Fibroblast of skin of right biceps (primary cell): ENCODE measurements at places on chromosomes 3 and 15.

DNA sequence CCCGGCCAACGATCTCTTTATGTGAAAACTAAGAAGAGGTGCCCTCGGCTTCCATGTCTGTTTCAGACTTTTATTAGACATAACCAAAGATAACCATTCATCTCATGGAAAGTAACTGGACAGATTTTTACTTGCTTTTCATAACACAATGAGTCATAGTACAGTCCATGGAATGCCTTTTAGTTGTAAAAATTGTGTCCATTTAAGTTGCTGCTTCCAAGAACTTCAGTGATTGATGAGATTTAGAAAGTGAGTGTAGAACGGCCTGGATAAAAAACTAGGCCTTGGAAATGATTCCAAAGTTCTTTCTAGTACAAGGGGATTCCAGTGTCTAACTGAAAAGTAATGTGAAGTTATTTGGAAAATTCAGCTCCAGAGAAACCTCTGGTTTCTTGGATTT is 10.8 kb downstream of the EIF2AK4 start:
- peak; percentile 93 for DNase-seq

DNA sequence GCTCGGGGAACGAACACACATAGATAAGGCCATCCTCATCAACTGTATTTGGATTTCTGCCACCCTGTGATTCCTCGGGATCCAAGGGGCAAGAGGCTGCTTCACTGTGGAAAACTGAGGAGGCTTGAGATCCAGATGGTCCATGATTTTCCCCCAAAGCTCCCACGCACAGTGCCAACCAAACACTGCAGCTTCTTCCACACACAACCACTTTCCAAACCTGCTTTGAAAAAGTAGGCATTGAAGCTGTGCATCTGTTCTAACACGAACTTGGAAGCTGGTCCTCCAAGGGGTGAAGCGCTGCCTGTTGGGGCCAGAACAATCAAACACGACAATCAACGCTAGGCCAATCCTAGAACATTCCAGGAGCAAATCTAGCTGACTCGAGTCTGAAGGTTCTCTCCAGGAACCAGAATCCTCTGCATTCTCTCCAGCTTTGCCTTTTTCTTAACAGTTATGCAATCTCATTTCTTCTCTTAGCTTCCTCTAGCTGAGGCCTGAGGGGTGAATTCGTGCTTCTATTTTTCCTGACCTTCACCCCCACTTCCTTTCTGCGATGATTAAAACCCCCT is 104.4 kb downstream of the LRRK1 start:
- no peak for DNase-seq

DNA sequence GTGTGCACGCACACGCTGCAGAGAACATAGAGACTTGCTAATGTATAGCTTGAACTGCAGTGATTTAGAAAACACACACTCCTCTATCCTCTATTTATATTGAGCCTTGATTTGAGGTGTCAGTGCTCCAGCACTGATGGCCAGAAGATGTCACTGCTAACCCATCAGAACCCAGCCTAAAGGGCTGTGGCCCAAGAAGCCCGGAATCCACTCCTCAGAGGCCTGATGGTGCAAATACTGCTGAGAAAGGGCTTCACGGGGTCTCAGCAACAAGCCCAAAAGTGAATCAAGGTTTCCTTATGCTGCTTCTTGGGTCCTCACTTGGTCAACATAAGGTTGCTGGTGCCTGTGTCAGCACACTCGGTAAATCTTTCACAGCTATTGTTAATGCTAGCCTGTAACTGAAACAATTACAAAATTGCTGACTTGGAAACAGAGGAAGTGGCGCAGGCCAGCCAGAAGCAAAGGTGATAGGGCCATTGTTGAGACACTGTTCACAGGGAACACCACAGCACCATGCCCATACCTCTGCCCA is 60.3 kb downstream of the HEG1 start:
- DNase-seq = peak; percentile 50

GRCh38 chr3:54931182-54931581 is 3.3 kb upstream of the LRTM1 start:
- DNase-seq = no peak

DNA sequence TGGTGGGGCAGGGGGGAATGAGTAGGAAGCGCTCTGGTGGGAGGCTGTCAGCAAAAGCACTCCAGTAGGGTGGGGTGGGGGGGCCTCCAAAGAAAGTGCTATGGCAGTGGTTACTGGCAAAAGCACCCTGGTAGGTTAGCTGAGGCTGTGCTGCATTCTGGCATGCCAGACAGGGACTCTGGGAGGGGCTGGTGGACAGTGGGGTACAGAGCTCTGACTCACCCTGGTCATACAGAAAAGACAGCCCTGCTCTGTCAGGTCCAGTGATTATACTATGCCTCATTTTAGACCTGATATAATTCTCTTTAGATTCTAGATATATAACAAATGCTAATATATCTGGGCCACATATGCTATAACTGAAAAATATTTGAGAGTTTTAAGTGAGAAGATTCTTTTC is 82.8 kb upstream of the CPNE4 start:
- no peak for DNase-seq

GRCh38 chr3:122033023-122033422 is 11.0 kb upstream of the ILDR1 start:
- no peak for DNase-seq

DNA sequence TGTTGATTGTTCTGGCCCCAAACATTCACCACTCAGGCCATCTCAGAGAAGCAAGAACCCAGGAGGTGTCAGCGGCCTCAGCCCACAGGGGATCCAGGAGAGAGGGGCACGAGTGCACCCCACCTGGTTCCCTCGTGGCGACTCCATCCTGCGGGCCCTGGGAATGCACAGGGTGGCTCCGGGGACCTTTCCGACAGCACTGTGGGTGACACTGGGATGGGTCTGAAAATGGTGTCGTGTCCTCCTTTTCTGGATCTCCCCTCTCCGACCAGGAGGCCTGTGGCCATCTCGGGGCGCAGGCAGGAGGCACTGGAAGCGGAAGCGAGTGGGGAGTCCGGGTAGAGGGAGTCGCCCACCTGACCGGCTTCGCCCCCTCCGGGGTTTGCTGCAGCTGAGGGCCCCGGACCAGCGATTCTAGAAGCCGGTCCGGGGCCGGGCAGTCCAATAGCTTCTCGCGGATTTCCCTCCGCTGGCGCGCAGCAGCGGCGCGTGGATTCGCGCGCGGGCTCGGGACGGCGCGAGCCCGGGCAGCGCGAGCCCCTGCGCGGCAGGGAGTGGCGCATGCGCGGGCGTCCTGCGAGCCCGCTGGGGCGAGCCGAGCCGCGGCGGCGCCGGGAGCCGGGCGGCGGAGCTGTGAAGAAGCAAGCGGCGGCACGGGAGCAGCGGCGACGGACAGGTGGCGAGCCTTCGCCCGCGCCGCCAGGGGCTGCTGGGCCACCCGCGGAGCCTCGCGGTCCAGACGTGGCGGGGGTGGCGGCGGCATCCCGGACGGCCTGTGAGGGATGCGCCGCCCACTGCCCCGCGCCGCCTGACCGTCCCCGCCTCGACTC is at the start of gene DOCK3:
Gene DOCK3, plus strand, starts transcription at position 579 of the 830 bp plus-strand sequence. CDS start 337 bp downstream, outside the sequence.
- peak; percentile 37 for DNase-seq

DNA sequence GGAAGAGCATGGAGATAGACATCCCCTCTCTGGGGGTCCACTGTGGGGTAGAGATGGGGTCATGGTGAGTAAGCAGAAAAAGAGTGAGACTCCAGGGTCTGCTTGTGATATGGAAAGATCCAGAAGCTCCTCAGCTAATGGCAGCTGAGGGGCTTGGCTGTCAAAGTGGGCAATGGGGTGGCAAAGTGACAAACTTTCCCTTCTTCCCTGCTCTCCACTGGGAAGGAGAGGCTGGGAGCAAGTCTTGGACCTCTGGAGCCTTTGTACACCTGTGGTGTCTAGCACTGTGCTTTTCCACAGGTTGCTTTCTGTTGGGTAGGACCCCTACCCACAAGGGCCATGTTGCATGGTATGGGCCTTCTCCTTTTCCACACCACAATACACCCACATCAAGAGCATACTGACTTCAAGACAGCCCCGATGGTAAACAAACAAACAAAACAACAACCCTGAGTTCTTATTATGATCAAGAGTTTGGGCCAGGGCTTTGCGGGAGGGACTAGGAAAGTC is 3.5 kb downstream of the ITGA11 start:
- no peak for DNase-seq

- no peak for DNase-seq
These were observed 46.8 kb downstream of the ST6GAL1 start for GRCh38 chr3:186976837-186977750.

DNA sequence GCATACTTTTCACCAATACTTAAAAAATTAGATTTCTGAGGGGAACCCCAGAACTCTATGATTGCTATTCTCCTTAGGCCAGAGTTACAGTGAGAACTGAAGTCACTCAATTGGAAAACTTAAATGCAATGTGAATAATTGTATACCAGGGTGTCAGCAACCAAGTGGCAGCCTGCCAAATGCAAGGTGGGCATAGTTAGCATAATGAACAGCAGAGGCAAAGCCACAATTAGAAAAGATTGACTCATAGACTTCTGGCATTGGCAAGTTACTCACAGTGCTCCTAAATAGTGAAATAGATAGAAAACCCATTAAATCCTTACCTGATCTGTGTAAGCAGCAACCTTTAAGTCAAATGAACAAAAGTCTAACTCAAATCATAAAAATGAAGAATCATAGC is 94.9 kb downstream of the BCHE start:
- no peak for DNase-seq
